Vagina (tissue), 2 donors: ENCODE measurements at places on chromosomes 13 and 19.

- DNase-seq = no peak
These were observed 2.9 kb upstream of the ZNF134 start for GRCh38 chr19:57611113-57611512.

DNA sequence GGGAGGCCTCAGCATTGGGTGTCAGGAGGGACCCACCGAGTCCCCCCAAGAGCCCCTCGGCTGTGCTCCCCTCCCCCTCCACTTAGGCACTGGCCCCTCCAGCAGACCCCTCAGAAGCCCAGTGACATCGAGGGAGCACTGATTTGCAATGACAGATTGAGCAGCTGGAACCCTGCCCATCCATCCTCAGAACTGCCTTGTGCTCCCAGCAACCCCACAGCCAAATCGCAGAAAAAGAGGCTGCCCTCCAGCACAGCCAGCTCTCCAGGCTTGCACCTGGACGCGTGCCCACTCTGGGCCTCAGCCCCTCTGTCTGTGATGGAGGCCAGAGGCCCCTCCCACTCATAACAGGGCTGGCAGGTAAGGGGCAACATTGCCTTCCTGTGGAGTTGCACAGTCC, 123.2 kb upstream of the VSTM2B start:
- no peak for DNase-seq

DNA sequence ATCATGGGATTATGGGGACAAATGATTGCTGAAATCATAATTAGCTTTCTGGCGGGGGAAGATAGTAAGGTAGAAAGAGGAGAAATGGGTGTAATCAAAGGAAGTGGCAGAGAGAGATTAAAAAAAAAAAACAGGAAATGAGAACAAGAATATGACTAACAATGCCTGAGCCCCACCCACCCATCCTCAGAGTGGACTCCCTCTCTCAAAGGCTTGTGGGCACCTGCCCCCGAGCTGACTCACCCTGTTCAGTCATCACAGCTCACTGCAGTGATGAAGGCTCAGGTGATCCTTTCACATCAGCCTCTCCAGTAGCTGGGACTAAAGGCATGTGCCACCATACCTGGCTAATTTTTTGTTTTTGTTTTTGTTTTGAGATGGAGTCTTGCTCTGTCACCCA, 26.4 kb upstream of the TPT1 start:
- DNase-seq = no peak

GRCh38 chr13:94674609-94675348, 37.6 kb downstream of the SOX21 start:
- DNase-seq = no peak

DNA sequence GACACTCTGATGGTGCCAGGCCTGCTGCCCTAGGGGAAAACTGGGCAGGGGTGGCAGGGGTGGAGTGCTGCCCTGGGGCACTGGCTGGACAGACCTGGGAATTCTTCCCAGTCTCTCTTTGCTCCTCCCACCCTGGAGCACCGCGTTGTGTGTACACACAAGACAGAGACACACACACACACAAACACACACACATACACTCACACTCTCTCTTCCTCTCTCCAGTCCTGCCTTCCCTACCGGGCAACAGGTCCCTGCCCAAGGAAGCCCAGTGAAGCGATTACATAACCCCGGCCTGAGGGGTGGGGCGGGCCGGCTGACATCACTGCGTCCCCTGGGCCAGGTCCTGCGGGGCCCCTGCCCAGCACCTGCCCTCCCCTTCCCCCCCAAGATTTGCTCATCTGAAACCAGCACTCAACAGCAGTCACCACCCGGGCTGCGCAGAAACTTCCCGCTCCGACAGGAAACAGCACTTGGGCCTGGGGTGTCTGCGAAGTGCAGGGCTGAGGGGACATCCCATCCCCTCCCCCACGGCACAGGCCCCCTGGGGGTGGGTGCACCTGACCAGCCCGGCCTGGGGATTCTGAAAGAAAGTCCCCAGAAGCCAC, 1.2 kb downstream of the MKNK2 start:
- DNase-seq = no peak

- DNase-seq = no peak
These were observed 26.2 kb upstream of the SLITRK6 start for GRCh38 chr13:85825454-85825853.

GRCh38 chr19:11797491-11797890, 832 bp upstream of the ZNF491 start:
- no peak for DNase-seq

GRCh38 chr13:32535115-32535514, 3.5 kb downstream of the N4BP2L2 start:
- no peak for DNase-seq

DNA sequence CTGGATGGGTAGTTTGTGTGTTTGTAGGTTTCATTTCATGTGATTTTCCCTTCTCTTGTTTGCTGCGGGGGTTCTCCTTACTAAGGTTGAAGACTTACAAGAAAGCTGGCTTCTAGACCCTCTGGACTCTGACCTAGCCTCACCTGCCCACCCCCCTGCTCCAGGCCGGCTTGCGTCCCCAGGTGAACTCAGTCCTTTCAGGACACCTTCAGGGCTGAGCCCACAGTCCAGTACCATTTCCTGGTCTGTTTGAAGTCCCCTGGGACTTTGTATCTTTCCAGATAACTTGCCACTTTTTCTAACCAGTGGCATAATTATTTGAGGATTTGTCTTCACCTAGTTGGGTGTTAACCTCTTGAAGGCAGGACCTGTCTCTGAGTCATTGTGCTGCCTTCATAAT, 51.3 kb upstream of the MCF2L start:
- no peak for DNase-seq

DNA sequence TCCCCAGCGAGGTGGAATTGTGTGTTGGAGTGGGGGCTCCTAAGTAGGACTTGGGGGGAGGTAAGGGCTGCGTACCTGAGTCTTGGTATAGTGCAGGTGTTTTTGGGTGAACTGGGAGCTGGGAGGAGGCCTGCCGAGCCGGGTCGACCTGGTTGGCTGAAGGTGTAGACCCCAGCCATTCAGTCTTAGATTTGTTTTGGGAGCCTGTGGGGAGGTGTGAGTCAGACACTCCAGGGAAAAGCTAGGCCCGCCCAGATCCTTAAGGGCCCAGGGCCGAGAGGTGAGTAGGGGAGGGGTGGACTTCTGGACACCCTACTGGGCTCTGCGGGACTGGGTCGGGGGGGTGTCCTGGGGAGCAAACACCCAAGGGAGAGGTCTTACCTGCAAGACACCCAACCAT, 935 bp downstream of the CRB3 start:
- DNase-seq = no peak

GRCh38 chr13:27482983-27483382, 32.6 kb upstream of the MTIF3 start:
- no peak for DNase-seq

GRCh38 chr19:45079911-45080370, 881 bp downstream of the GEMIN7 start:
- no peak for DNase-seq

GRCh38 chr19:48953990-48954594, 583 bp upstream of the BAX start:
- no peak for DNase-seq

GRCh38 chr19:43534816-43535761, 2.1 kb downstream of the ZNF575 start:
- no peak for DNase-seq

- DNase-seq = no peak
These were observed 972.9 kb upstream of the PCDH20 start for GRCh38 chr13:62388515-62388914.

- no peak for DNase-seq
These were observed 382.9 kb downstream of the KLF12 start for GRCh38 chr13:73751290-73751689.

- no peak for DNase-seq
These were observed 62.3 kb downstream of the ZNF627 start for GRCh38 chr19:11659612-11660011.
